ENCODE measurements at places on chromosomes 3 and 15. TPM values are rescaled to one million over a fixed set of nuclear protein-coding genes. Genes with fewer than 3 reads are reported as not detected.

The TGM4 gene
- 0.48 TPM for total RNA-seq

The TBC1D5 gene
- 87.5 TPM for total RNA-seq

The CCNDBP1 gene
- total RNA-seq = 75.4 TPM

The CX3CR1 gene
- total RNA-seq = under 0.01 TPM
